ENCODE measurements at places on chromosomes 6 and 20.

GRCh38 chr6:10555625-10556309 is 34.6 kb downstream of the GCNT2 start:
- no peak for DNase-seq

DNA sequence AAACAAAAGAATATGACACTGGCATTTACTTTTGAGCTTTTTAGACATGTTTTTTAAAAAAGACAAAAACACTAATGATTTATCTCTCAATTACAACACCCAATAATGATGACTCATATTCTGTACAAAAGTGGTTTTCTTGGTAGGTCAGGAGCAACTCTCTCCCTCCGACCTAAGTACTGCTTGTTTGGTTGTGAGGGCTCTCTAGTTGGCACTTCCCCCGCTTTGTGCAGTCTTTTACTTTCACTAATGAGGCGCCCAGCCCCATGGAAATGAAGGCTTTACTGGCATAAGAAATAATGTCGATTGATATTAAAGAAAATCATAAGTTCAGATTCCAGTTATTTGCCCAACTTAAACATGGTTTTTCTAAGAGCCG is 1.3 kb downstream of the KPNA5 start:
- peak; percentile 14 for DNase-seq

GRCh38 chr6:127299522-127300240 is 33.0 kb downstream of the RNF146 start:
- DNase-seq = no peak

- DNase-seq = no peak
Measured at GRCh38 chr6:107550241-107550840, 60.4 kb downstream of the SOBP start.

GRCh38 chr6:116447052-116447451 is 14.1 kb upstream of the CALHM6 start:
- DNase-seq = no peak

DNA sequence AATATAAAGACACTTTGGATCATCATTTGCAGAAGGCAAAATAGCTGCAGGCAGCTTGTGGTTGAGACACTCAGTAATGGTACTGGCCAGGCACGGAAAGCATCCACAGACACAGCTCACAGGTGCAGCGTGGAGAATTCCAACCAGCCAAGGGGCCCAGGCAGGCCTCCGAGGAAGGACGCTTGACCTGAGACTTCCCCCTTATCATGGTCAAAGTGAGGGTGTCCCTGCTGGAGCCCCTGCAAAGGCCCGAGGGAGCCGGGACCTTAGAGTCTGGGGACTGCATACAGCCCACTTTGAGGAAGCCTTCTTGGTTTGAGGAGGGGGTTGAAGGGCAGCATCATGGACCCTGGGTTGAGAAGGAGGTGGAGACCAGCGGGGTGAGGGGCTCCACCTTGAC is 15.1 kb upstream of the MYT1 start:
- DNase-seq = no peak

DNA sequence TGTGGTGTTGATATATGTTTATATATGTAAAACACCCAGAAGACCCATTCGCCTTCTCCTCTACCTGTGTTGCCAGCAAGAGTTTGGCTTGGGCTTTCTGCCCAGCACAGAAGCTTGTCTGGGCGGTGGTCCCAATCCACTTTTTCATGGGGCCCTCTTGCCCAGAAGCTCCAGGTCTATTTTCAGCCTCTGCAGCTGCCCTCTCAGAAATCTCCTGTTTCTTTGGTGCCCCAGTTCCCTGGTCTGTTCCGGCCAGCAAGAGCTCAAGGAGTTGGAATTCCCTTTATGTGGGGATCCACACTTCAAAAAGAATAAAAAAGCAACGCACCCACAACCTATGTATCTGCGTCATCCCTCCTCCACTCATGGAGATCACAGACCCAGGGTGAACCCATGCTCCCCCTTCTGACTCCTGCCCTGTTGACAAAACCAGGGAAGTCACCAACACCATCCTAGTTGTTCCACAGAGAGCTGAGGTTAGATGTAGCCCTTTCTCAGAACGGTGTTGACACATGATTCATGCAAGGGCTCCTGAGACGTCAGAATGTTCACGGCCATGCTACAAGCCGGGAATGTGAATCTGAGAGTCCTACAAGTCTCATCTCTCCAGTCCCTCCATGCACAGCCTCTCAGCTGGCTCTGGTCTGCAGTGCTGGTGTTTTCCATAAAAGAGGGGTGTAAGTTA is 156.8 kb upstream of the RIN2 start:
- DNase-seq = no peak

DNA sequence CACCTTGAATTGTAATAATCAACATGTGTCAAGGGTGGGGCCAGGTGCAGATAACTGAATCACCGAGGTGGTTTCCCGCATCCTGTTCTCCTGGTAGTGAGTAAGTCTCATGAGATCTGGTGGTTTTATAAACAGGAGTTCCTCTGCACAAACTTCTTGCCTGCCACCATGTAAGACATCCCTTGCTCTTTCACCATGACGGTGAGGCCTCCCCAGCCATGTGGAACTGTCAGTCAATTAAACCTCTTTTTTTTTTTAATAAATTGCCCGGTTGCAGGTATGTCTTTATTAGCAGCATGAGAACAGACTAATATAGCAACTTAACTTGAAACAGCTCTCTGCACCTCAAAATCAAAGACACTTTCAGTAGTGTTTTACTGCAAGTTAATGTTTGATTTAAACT is 121.6 kb downstream of the OGFRL1 start:
- DNase-seq = no peak

- no peak for DNase-seq
Measured at GRCh38 chr6:61887423-61887822, 398.6 kb downstream of the KHDRBS2 start.

DNA sequence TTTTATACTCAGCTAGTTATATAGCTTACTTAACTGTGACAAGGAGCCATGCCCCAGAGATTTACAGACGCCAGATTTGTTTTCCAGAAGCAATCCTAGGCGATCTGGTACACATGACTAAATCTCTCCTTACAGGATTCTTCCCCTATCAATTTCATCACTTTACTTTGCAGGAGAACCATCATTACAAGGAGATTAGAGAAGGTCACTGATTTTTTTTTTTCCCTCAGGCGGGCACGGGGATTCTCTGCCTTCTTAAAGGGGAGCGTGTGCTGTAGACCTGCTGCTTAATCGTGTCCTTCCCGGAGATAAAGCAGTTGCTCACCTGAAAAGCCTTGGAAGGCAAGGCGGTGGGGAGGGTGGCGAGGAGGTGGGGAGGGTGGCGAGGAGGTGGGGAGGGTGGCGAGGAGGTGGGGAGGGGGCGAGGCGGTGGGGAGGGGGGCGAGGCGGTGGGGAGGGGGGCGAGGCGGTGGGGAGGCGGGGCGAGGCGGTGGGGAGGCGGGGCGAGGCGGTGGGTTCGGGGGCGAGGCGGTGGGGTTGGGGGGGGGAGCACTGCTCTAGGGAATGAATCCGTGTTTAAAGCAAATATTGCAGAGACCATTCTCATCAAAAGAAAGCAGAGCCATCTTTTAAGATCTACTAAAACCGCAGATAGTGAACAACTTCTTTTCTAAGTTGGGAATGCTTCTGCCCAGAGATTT is 14.3 kb upstream of the MRAP2 start:
- no peak for DNase-seq

Measured in stimulated activated CD8-positive, alpha-beta memory T cell treated with anti-CD3 and anti-CD28 coated beads, Interleukin-2, amount 100 ng/mL, for 1 hour (primary cell).